Activated gamma-delta T cell treated with anti-CD3 and anti-CD28 coated beads, Interleukin-2, amount 50 U/mL, for 16 hours (primary cell): ENCODE measurements at places on chromosomes 6 and 20.

GRCh38 chr20:48750941-48751635 lies 76.7 kb downstream of the PREX1 start:
- DNase-seq = peak; percentile 38

DNA sequence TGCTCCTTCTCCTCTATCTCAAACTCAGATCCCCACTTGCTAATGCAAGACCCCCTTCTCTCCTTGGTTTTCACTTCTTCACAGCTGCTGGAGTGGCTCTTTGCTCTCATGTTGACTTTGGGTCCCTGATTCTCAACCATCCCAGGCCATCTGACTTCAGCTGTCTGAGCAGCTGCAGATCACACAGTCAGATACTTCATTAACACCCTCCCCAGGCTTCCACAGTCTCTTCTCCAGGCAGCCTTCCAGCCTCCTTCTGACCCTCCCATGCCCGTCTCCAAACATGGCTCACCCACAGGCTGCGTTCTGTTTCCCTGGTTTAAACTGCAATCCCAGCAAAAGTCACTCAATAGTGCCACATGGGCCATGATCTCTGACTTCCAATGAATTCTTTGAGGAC lies 65.4 kb downstream of the HIVEP2 start:
- DNase-seq = no peak

DNA sequence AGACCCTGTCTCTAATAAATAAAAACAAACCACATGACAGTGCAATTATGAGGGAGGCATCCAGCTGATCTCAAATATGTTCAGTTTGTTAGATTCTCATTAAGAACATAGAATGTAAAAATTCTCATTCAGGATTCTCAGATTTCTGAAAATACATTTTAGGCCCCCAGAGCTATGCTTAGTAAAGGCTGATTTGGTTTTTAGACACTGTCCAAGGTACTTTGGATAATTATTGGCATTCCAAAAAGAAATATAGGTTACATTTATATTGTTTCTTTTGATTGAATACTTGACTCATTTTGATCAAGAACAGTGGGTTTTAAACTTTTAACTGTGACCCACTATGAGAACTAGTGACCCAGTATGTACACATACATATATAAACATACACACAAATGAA lies 55.5 kb downstream of the ANKRD6 start:
- no peak for DNase-seq

DNA sequence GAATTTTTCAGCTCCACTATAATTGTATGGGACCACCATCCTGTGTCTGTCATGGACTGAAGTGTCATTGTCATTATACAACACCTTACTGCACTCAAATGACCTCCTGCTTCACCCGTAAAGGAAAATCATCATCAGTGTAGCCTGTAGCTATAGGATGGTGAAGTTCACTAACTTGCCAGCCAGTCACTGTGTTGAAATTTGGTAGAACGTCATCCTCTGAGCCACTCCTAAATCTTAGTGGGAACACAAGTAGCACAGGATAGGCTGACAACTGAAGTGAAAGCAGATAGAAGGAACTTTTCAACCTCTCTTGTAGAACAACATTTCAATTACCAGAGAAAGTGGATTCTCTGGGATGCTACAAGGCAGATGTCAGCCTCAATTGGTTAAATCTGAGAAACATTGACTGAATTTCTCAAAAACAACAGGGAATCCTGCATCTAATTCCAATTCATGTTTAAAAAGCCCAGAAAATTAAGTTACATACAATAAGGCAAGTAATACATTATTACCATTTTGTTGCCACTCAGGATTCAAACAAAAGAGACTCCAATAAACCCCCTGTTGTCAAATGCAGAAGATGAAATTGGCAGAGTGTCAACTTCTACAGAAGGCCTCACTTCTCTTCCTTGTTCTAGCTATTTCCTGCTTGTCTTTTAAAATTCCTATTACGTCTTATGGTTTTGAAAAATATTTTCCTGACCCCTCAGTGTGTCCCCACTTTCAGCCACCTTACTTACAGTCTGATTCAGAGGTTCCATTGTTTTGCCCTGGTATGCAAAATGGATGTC lies 647.9 kb upstream of the AGPAT4 start:
- DNase-seq = no peak

GRCh38 chr6:166143011-166143410 lies 24.6 kb downstream of the TBXT start:
- no peak for DNase-seq

- no peak for DNase-seq
These were observed 10.9 kb downstream of the LRRC1 start for GRCh38 chr6:53805725-53806124.
